ENCODE measurements at places on chromosomes 16 and 17. TPM values are rescaled to one million over a fixed set of nuclear protein-coding genes. Genes with fewer than 3 reads are reported as not detected.

ZFP1 gene
- total RNA-seq, result 15.3 TPM

MYH3 gene
- 3.2 TPM for total RNA-seq

ODAD4 gene
- total RNA-seq, result 0.99 TPM

PYDC1 gene
- total RNA-seq, result not detected

- DNase-seq, result no peak
These were observed 129.9 kb downstream of the AIPL1 start for GRCh38 chr17:6304894-6305612.

DNA sequence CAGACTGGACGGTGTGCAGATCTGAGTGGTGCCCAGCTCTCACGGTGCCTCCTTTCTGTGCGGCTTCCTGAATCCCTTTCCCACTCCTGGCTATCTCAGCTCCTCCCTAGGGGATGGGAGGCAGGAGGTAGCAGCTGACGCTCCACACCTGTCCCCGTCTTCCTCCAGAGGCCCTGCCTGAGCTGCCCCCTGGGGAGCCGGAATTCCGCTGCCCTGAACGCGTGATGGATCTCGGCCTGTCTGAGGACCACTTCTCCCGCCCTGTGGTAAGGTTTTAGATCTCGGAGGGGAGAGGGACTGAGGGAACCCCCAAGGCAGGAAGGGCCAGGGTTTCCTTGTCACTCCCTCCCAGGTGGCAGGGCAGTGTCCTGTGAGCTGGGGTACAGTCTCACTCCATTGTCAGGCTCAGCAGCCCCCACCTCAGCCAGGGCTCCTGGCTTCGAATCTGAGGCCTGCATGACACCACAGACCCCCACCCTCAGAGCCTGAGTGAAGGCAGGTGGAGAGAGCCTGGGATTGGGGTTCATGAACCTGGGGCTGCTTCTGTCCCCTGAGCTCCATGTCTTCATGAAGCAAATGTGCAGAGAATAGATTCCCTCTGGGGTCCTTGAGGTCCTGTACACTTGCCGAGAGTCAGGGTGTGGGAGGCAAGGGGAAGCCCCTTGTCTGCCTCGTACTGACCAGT, 6.6 kb downstream of the DEF8 start:
- DNase-seq, result no peak

DNA sequence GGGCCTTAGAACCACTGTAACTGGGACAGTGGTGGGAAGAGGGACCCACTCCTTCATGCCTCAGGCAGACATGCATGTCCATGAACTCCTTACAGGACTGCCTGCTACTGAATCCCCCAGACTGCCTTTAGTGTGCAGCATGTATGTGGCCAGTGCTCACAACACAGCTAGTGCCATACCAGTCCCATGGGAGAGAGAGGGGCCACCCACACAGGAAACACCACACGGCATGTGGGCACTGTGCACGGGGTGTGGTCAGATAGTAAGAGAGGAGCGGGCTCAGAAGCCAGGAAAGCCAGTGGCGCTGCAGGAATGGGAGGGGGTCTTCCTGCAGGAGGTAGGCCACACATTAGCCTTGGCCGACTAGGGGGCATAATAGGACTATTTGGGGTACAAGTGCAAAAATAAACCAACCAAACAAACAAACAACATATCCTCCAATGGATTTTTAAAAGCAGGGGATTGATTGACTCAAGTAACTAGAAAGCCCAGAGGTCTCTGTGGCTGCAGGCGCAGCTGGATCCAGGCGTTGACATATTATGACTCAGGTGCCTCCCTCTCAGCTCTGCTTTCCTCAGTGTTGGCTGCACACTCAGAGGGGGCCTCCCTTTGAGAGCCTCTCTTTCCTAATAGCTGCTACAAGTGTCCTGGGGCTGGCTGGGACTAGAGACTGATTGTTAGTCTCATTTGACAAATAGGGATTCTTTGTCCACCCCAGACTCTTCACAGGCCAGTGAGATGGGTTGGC, 104.4 kb downstream of the AMFR start:
- DNase-seq, result no peak

DNA sequence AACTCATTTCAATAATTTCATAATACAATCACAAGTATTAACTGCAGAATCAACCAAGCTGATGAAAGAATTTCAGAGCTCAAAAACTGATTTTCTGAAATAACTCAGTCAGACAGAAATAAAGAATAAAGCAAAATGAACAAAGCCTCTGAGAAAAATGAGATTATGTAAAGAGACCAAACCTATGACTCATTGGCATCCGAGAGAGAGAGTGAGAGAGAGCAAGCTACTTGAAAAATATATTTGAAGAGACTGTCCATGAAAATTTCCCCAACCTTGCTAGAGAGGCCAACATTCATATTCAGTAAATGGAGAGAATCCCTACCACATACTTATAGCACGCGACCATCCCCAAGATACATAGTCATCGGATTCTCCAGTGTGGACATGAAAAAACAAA, 1376.4 kb downstream of the CDH11 start:
- DNase-seq, result no peak

- no peak for DNase-seq
These were observed 40.3 kb downstream of the CYB561 start for GRCh38 chr17:63405741-63406261.

GRCh38 chr16:726438-727290, at the start of the genes CCDC78 and HAGHL:
TSS of gene CCDC78 (minus strand) at chr16:726443. CDS start at chr16:726367, 76 bp downstream.
TSS of gene HAGHL (plus strand) at chr16:727106. CDS start at chr16:727510, 404 bp downstream.
- no peak for DNase-seq

DNA sequence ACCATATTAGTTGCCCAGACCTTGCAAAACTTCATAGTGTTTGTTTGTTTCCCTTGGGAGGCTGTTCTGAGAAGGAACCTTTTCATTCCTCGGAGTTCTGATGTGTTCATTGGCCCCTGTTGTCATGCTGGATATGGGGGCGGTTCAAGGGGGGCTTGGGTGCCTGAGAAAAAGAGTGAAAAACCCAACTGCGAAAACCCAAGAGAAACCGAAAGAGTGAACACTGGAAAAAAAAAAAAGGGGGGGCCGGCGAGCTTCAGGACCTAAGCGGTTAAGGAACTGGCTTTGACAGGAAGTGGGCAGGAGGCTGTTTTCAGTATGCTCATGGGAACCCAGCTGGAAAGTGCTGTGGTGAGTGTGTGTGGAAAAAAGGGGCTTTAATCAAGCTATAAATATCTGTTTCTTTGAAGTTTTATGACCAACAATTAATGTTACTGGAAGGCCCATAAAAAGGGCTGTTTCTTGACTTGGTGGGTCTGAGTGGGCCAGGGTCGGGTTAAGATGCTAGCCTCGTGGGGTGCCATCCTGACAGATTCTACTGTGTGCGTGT, 510.7 kb downstream of the MAF start:
- no peak for DNase-seq
